Activated effector memory CD4-positive, alpha-beta T cell treated with anti-CD3 and anti-CD28 coated beads, Interleukin-2, amount 50 U/mL, for 16 hours (primary cell): ENCODE measurements at places on chromosomes 3 and 15.

DNA sequence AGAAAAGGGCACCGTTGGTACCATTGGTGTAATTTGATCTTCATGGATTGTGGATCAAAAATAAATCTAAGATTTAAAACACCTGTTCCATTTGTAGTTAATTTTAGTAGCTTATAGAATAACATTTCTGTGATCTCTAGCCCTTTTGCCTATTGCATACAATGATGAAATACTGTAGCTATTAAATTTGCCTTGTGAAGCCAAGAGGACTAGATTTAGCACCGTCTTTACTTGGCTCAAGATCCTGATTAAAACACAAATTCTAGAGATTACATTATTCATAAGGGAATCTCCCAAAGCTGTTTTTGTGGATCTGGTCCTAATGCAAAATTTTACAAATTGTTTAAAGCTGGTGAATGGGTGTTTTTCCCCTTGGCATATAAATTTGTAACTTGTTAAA lies 8.2 kb downstream of the TBC1D23 start:
- DNase-seq: no peak

- peak; percentile 68 for DNase-seq
Measured at GRCh38 chr3:18443665-18444594, 18.8 kb upstream of the SATB1 start.

DNA sequence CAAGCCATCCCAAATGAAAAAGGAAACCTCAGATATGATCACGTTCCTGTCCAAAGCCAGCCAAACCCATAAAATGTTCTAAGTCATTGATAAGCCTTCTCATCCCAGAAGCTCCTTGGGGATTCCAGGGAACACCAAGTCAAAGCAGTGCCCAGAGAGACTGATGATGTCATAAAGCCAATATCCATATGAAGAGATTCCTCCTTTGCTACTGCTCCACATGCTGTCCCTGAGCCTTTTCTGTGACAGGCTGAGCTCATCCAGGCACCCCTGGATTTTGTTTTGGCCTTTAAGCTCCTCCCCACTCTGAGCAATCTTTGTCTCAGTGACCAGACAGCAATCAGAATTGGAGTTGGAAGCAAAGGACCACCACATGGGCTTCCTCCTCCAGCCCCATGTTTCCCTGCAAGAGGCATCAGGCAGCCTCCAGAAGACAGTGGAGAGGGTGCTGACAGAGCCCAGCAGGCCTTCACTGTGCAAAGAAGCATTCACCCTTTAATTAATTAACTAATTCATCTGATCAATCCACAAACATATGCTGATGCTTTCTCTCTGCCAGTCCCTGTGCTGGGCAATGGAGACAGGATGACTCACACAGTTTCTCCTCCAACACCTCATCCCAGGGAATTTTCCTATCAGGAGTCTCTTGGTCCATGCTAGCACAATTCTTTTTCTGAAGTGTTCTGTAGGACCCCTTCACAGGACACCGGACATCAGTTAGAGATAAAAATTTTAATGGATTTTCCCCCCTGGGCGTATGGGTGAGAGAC lies 25.0 kb downstream of the MEX3B start:
- no peak for DNase-seq

- peak; percentile 79 for DNase-seq
Measured at GRCh38 chr3:39101022-39101689, 6.3 kb downstream of the GORASP1 start.

DNA sequence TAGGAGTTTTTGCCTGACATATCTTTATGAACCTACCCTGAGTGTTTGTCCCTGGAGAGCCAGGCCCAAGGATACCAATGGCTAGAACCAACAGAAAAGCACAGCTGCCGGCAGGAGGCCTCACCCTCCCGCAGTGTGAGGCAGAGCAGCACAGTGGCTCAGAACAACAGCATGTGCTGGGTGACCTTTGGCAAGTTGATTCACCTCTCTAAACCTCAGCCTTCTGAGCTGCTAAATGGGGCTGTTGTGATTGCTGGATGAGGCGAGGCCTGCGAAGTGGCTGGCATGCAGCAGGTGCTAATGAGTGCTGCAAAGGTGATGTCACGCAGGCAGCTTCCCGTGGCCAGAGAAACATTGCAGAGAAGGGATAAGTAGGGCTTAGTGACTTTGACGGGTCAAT lies 23.3 kb downstream of the IDH2 start:
- no peak for DNase-seq
